ENCODE measurements at places on chromosomes 3 and 15.

DNA sequence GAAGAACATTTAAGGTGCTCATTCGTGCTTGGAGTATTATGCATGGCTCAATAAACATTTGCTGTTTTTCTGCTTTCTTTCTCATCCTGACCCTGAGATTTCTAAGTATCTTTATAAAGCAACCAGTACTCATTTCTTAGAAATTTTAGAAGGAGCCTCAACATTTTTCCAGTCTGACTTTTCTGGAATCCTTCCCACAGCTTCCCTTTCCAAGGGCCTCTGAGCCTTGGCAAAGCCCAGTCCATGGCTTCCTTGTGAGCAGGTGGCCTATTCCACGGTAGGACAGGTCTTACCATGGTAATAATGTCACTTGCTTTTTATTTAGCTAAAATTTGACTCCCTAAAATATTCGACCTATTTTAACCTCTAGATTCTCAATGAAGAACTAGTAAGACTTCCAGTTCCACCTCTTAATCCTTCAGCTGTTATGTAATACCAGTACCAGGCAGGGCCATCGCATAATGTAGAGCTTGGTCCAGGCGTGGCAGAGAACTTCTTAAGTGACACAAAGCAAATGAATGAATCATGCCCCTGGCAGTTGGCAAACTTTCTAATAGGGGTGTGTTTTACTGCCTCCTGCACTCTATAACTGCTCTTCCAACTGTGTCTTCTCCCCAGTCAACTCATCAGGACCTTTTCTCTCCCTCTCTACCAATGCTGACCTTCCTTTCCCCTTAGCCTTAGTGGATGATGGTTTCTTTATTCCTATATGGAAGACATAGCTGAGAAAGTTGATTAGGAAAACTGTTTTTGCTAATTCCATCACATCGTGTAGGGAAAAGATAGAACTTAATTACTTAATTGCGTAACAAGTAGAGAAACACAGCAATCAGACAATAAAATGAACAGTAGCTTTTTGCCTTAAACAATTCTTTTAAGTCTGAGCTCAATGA lies 894 bp upstream of the TM4SF4 start:
- no peak for DNase-seq

DNA sequence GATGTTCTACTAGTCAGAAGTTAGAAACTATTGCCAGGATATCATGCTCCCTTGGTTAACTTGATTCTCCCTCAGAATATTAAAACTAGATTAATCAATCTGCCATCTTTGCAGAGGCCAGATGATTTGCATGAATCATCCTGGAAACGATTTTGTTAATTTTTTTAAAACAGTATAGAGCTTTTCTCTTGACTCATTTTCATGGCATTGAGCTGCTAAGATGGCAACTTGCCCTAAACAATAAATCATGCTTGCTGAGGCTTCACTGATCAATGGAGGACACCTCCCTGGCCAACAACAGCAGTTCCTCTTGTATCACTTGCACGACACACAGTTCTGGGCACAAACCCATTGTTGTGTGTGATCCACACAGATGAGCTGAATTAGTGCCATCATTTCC lies 109.1 kb downstream of the COL6A6 start:
- no peak for DNase-seq

GRCh38 chr3:147408188-147409100 lies 721 bp upstream of the ZIC1 start:
- no peak for DNase-seq

DNA sequence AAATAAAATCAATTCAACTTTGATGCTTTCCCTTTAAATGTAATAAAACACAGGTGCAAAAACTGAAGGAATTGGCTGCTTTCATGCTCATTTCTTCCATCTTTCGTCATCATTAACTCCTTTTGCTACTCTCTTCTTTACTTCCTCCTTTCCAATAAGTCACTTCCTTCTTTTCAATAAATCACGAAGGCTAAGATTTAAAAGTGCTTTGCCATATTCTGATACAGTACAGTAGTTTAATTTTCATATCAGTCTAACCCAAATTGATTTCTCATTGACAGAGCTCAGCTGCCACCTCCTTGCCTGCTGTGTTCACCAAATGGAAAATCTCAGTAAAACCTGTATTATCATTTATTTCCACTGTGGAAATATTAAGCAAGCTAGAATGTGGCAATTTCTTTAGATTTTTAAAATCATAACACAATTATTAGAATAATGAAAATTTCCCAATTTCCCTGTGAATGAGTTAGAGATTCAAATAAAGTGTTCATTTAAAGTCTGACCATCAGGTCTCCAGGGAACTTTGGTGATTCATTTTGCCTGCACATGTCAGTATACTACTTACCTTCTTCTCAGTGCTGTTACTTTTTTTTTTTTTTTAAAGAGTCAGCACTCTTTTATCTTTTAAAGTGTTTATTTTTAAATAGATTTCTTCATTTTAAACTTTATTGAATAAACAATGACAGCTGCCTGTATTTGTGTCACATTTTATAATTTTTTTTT lies 41.6 kb downstream of the NANOGP8 start:
- no peak for DNase-seq

GRCh38 chr15:72389231-72389630 lies 8.9 kb upstream of the TMEM202 start:
- no peak for DNase-seq

DNA sequence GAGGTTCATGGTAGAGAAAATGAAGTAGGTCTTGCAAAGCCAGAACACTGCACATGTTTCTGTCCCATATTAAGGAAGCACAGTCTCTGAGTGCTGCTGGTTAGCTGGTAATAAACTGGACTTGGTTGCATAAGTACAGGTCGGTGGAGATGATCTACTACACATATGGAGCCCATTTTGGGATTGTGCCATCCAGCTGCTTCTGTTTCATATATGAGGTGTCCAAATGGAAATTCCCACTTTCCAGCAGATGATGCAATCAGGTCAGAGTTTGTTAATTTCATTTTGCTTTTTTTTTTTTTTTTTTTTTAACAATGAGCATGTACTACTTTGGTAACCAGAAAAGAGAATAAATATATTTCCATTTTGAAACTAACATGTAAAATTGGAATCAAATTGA lies 122.6 kb downstream of the SATB1 start:
- no peak for DNase-seq

GRCh38 chr3:99878005-99878404 lies 60.3 kb downstream of the CMSS1 start:
- no peak for DNase-seq

GRCh38 chr3:87132801-87133200 lies 94.3 kb upstream of the CHMP2B start:
- DNase-seq = no peak
